Activated effector memory CD4-positive, alpha-beta T cell treated with anti-CD3 and anti-CD28 coated beads, Interleukin-2, amount 50 U/mL, for 16 hours (primary cell): ENCODE measurements at places on chromosomes 2 and 18.

DNA sequence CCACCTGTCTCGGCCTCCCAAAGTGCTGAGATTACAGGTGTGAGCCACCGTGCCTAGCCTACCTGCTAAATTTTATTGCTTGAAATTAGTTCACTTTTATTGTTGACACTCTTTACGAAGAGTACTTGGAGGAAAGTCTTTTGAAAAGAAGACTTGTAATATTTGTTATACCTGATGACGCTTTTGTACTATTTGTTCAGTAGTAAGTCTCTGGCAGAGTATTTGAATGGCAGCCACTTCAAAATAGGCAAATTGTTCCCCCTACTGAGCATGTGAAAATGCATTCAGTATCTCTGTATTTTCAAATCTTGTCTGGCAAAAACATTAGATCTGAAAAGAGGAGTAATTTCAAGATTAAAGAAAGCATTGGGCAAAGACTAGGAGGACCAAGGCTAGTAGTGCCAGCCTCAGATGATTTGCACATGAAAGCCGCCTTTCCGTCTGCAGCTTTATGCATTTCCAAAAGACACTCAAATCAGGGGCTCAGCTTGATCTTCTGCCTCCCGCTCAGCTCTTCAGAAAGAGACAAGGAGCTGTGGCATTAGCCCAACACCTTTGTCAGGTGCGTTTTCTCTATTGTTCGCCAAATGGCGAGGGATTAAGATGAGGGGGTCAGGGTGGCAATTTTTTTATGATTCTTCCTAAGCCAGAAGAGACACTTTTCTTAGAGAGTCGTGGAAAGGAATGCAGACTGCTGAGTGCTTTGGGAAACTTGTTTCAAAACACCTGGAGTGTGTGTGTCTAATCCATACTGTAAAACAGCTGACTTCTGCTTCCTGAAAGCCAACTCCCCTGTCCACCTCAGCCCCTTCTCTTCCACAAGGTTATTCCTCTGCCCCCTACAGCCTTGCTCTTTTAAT is 18.8 kb upstream of the FOXI3 start:
- no peak for DNase-seq

DNA sequence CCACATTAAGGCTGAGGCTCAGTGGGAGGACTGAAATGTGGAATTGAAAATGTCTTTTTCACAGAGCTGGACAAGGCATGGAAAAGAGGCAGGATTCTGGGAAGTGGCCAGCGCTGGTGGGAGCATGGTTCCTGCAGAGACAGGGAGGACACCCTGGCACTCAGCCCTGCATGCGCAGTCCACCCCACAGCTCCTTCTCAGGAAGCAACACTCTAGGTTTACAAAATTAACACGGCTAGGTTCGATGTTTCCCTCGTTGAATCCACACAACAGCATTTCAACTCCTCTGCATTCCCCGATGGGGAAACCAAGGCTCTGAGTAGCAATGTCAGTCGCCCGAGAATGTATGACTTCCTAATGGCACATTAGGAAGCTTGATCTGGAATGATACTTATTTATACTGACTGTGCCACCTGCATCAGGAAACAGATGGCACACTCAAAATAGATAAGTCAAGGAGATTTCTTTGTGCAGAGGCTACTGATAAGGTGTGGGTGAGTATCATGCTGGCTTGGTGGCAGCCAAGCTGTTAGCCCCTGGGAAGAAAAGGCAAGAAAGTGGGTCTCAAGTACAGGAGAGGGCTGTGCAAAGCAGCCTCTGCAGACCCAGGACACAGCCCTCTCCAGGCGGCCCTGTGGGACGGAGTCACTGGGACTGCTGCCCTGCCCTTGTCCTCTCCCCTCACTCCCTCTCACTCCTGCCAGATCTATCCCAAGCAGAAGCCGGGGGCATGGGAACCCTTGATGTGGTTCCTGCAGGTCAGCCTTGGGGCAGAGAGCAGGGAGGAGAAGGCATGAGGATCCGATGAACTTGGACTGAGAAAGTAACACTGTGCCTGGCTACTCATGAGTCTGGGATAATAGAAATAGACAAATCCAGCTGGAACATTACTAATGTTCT is 158.4 kb upstream of the FHL2 start:
- DNase-seq = peak; percentile 42

DNA sequence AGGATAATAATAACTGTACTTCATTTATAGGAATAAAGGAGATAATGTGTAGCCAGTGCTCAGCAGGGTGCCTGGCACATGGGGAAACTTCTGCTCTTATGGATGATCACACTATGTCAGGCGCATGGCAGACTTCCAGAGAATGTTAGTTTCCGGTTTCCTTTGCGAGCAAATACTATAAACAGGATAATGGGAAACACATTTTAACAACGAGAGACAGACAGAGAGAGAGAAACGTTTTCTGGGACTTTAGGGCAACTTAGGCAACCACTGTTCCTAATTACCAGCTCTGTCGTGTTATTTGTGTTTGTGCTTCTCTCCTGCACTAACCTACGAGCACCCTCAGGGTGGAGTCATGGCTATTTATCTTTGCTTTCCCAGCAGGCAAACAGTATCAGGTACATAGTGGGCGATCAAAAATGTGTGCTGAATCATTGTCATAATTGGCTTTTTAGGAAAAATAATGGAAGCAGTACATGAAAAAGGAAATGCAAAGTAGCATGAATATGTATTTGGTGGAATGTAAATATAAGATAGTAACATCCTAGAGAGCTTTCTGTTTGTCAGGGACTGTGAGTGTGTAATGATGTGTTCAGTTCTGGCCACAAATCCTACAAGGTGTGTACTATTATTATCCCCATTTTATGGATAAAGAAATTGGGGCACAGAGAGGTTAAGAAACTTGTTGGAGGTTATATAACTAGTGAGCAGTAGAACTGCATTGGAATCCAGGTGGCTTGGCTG is 36.8 kb upstream of the IGFBP2 start:
- DNase-seq = no peak

DNA sequence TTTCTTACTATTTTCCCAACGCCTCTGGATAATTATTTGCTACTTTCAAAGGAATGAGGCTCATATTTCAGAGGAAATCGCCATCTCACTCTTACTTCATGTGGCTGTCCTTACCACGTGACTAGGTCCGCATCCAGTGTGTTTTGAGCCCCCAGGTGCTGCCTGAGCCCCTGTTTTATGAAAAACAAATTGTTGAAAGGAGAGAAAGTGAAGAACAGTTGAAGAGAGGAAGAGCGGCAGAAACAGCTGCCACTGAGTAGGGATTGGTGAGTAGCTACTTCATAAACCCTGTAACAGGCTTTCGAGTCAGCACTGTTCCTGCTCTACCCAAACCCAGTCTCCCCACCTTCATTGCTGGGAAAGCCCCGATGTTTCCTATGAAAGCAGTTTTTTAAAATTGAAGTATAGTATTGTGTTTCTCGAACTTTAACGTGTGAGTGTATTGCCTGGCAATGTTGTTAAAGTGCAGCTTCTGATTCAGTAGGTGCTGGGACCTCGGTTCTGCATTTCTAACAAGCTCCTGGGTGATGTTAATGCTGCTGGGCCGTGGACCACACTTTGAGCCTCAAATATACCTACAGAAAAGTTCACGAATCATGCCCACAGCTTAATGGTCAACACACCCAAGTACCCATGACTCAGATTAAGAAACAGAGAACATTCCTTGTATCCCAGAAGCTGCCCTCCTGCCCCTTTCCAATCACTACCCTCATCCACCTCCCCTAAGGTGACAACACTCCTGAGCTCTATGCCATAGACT is 39.7 kb downstream of the TMEM177 start:
- DNase-seq = peak; percentile 57

- peak; percentile 85 for DNase-seq
These were observed 56.4 kb downstream of the ZFP36L2 start for GRCh38 chr2:43169987-43170386.
